GM12864 (cell line): ENCODE measurements at places on chromosomes 5 and 9.

- no peak for DNase-seq
Observed at GRCh38 chr5:53884844-53885243, 324.4 kb downstream of the NDUFS4 start.

DNA sequence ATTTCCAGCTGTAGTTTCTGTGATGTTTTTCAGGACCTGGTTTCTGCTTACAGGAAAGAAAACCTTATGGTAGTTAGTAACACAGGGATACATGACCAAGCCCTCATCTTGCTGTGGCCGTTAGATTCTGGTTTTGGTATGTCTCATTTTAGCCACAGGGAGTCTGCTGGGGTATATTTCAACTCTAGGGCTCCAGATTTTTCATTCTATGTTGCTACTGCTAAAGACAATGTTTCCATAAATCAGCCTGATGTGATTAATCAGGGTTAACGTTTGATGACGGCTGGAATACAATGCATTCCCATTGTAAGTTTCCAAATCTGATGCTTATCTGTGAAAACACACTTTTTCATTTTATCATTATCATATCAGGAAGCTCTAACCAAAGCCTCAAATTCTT, 48.2 kb downstream of the P4HA2 start:
- DNase-seq: no peak

GRCh38 chr5:11904265-11904906, at the start of gene CTNND2:
CTNND2 (minus strand) TSS chr5:11904446; CDS start chr5:11903853, 593 bp downstream.
- DNase-seq: no peak

- no peak for DNase-seq
Observed at GRCh38 chr9:96051423-96051822, 175.9 kb downstream of the ERCC6L2 start.

- no peak for DNase-seq
Observed at GRCh38 chr5:137887831-137888230, 1.4 kb upstream of the PKD2L2 start.

DNA sequence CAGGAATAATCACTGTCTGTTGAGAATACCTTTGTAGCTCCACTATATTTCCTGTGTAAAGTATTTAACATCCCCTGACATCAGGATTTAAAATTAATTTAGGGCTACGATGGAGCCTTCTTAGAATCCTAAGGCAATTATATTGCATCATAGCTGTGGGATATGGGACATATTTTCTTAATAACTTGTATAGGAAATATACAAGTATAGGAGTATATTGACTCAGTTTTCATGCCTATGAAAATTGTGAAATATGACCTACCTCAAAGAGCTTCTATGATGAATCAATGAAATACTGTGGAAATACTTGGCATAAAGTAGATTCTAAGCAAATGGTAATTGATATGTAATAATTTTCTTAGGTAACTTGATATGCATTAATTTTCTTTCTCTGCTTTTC, 221.0 kb upstream of the KLF4 start:
- DNase-seq: no peak

GRCh38 chr9:110782701-110783100, 114.1 kb downstream of the MUSK start:
- DNase-seq: no peak

- DNase-seq: no peak
Observed at GRCh38 chr5:61652916-61653315, 320.9 kb downstream of the ZSWIM6 start.

GRCh38 chr9:112809906-112810305, 59.3 kb downstream of the SNX30 start:
- DNase-seq: no peak

DNA sequence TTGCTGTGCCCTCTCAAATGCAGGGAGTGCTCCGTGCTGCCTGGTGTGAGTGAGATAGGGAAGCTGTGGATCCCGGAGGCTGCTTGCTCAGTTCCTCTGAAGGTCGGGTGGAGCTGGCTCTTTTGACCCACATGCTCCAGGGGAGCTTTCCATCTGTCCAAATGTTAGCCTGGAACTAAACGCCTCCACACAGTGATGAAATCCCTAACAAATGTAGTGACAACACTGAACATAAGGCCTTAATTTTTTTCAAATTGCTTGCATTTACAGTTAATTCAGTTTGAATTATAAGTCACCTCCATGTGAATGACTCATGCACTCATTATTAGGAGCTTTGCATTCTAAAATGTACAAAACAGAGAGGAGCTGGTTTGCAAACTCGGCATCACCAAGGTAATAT, 27.0 kb downstream of the PRDM6 start:
- no peak for DNase-seq
